ENCODE measurements at places on chromosomes 2 and 18.

DNA sequence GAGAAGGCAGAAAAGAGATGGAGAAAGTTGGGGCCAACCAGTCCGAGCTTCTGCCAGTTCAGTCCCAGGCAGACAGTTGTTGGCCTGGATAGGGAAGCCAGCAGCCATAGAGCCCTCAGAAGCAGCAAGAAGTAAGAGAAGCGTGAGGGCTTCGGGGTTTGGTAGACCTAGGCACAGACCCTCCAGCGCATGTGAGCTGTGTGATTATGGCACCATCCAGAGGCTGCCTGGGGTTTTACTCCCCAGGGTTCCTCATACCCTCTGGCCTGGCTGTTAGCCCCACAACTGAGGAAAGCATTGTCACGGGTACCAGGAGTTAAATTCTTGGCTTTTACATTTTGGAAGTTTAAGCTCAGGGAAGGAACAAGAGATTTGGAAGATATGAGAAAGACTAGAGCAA, 93.7 kb upstream of the RAB6C start:
- no peak for DNase-seq

DNA sequence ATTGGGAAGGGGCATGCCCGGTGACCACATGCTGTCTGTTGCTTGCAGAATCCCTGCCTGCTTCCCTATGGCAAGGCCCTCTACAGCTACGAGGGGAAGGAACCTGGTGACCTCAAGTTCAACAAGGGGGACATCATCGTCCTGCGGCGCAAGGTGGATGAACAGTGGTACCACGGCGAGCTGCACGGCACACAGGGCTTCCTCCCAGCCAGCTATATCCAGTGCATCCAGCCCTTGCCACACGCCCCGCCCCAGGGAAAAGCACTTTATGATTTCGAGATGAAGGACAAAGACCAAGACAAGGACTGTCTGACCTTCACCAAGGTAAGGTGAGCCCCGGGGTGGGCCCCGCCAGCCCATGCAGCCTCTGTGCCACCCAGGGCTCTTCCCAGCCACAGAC, 218.6 kb downstream of the SH3RF3 start:
- DNase-seq: no peak

DNA sequence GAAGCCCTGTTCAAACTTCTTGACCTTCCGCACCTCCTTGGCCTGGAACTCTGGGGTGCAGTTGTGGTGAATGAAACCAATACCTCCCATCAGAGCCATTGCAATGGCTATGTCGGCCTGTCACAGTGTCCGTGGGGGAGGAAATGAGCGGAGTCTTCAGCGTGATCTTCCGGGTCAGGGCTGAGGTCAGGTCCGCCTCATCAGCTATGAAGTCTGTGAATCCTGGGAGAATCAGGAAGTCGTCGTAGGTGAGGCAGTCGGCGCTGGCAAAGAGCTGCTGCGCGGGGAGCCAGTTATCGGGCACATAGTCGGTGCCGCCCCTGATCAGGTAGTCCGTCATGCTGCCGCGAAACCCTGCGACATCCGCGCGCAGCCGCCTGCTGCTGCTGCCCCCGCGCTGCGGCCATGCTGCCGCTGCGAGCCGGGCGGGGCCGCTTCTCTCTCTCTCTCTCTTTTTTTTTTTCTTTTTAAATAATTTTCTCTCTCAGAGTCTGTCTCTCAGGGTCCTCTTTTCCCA, 154.1 kb upstream of the ZSWIM2 start:
- no peak for DNase-seq

DNA sequence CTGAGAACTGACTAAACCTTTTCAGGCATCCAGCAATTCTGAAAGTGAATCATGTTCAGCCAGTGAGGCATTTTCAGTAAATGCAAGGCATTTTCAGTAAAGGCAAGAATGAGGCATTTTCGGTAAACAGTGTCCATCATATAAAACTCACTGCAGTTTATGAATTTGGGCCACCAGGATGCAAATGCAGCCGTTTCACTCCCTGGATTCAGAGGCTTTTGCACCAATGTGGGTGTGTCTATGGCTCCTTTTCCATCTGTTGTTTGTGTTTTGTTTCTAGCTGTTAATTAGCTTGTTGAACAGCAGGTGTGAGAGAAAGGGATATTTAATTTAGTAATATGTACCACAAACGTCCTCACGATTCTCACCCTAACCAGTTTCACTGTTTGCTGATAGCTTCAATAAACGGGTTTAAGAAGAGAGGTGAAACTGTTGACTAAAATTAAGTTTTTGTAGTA, 116.3 kb upstream of the PGAP1 start:
- DNase-seq: peak; percentile 45

DNA sequence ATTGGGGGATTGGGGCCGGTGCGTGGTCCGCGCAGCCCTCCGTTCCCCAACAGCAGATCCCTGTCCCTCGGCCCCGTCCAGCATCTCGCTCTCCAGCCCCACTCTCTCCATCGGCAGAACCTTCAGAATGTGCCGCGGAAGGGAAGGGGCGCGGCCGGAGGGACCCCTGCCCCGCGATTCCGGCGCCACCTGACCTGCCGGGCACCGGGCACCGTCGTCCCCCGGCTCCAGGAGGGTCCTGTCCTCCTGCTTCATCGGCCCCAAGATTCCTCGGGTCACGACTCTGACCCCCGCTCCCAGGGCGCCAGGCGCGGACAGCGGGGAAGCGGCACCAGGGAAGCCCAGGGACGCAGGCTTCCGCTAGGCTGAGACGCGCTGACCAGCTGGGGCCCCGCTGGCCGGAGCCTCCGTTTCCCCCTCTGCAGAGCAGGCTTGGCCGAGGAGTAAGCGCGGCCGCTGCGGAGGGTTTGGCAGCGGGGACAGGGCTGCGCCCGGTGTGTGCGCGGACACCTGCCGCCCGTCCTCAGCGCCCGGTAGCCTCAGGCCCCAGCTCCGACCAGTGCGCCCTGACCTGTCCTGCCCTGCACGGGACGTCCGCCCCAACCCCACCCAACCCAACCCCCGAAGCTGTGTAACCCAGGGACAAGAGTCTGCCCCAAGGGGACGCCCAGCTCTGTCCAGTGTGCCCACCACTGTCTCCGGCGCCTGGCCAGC, 16.8 kb upstream of the BOK start:
- DNase-seq: no peak

DNA sequence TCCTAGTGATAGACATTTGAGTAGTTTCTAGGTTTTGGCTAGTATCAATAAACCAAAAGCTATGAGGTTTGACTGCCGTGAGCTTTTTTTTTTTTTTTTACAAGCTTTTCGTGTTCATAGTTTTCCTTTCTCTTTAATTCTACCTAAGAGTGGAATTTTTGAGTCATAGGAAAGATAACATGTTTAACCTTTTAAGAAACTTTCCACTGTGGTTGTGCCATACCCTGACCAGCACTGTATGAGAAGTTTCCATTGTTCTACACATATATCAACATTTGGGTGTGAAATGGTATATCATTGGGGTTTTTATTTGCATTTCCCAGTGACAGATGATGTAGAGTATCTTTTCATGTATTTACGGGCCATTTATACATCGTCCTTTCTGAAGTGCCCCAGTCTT, 31.7 kb downstream of the UBE2F start:
- DNase-seq: no peak

DNA sequence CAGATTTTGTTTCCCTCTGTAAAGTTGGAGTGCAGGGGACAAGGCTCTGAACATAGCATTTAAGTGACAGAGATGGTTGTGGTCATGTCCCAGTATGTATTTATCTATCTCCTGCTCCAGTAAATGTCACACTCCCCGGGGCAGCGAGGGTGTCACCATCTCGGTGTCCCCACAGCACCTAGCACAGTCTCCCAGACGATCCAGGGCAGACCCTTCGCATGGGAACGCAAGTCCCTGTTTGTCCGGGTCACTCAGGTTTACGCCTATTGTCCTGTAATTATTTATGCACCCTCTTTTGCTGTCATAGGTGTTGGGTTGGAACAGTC, 12.6 kb upstream of the NTSR2 start:
- DNase-seq: no peak

DNA sequence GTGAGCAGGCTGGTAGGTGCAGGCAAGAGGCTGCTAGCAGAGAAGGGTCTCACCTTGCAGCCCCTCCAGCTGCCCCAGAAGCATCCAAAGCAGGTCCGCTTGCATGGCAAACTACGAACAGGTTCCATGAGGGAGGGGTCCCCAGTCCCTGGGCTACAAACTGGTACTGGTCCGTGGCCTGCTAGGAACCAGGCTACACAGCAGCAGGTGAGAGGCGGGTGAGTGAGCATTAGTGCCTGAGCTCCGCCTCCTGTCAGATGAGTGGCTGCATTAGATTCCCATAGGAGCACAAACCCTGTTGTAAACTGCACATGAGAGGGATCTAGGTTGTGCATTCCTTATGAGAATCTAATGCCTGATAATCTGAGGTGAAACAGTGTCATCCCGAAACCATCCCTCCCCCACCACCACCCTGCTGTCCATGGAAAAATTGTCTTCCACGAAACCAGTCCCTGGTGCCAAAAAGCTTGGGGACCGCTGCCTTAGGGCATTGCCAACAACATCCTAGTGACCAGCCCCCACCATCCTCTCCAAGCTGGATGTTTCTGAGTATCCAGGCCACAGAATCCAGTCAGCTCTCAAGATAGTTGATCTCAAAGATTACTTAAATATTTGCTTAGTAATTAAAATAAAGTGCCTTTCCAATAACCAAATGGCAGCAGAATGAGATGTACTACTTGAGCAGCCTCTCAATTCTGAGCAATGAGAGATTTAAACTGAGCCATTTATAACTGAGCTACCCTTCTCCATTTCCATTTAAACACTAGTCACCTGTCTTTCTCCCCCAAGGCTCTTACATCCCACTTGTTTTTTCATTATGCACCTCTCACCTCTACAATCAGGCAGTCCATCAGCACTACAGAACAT, 32.4 kb downstream of the LRP2 start:
- peak; percentile 81 for DNase-seq

GRCh38 chr18:275486-275885, 7.6 kb upstream of the THOC1 start:
- DNase-seq: no peak

DNA sequence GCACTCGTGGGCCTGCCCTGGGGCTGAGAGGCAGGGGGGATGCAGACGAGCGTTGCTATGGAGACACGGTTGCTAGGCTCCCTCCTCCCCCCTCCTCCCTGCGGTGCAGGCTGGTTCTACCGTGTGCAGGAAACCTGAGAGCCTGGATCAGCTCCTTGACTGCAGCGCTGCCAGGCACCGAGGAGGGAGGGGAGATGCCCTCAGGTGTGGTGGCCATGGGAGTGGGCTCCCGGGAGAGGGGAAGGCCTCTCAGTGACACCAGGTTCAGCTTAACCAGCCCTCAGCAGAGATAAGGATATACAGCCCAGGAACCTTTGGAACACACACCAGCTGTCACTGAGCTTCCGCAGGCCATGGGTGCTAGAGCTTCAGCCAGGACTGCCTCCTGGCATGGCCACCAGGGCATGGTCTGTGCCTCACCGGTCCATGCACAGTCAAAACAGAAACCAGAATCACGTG, 124.4 kb upstream of the PXDN start:
- peak; percentile 62 for DNase-seq

DNA sequence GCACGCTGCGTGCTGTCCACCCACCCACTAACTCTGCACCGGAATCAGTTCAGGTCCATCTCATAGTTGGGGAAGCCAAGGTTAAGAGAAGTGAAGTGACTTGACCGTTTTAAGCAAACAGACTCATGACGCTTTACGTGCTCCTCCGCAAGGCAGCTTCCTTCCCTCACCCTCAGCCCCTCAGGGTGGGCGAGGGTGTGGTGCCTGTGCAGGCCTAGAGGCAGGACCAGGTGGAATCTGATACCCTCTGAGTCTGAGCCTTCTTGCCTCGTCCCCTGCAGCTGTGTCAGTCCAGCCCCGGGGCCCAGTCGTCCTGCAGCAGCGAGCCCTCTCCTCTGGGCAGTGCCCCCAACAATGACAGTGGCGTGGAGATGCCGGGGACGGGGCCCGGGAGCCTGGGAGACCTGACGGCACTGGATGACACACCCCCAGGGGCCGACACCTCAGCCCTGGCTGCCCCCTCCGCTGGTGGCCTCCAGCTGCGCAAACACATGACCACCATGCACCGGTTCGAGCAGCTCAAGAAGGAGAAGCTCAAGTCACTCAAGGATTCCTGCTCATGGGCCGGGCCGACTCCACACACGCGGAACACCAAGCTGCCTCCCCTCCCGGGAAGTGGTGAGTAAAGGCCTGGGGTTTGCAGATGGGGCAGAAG, 250.5 kb downstream of the GLI2 start:
- DNase-seq: no peak

GRCh38 chr2:176817061-176817565, 395.5 kb upstream of the HNRNPA3 start:
- peak; percentile 58 for DNase-seq

DNA sequence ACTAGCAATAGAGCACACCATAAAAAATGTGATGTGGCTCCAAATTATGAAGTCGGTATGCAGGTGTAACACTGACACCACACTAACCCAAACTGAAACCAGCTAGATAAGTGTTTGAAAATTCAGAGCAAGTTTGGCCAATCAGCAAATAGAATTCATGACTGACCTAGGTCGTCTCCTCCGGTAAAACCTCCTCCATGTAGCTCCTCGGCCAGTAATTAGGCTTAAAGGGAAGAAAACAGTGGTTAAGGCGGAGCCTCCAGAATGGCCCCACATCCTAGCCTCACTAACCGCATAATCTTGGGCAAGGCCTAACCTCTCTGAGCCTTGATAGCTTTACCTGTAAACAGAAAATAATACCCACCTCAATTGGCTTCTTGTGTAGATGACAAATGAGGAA, 30.1 kb downstream of the C1D start:
- DNase-seq: peak; percentile 55

DNA sequence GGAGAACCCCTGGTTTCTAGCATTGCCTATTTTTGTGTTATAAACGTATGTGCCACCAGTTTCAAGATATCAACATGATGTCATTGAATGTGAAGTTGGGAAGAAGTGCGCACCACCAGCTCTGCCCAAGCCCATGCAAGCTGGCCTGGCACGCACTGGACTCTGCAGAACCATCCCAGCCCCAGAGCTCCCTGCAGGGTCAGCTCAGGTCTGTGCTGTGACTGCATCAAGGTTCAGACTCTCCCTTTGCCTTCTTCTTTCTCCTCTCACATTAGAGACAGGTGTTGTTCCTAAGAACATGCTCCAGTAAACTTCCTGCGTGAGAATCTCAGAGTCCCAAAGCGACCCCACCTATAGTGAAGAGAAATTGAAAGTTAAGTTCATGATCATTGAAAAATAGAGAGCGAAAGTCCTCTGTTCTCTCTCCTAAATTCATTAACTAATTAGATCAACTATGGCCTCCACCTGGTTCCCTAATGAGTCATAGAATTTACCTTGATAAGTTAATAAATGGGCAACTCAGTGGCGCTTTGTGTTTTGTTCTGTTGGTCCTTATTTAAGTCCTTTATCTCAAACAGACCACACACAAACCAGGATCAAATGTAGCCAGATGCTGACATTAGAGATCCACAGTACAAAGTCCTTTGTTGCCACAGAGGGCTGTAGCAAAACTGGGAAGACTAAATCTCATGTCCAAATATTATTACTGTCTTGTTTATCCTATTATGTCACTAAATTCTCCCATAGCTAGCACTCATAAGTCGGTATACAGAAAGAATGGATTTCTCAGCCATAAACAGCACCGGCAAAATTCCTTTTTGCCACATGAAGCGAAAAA, 432.3 kb downstream of the STK39 start:
- no peak for DNase-seq

Data from NCI-H1417 (cell line).